ENCODE measurements at places on chromosomes 4 and X.

GRCh38 chr4:33841120-33841519 is 2403.2 kb downstream of the ARAP2 start:
- DNase-seq = no peak

DNA sequence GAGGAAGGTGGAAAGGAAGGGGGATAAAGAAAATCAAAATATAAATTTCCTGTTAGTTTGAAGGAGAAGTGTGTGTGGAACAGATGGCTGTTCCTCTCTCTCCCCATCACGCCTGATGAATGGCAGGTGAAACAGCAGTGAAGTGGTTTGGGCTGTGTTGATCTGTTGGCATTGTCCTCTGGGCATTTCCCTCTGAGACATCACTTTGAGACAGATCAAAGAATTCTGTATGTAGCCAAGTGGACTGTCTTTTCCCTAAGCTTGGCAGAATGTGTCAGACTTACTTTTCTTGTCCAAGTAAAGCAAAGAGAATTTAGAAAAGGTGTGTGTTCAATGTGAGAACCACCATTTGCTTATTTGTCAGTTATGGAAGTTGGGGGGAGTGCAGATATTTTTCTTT is 47.5 kb downstream of the SEPTIN11 start:
- no peak for DNase-seq

DNA sequence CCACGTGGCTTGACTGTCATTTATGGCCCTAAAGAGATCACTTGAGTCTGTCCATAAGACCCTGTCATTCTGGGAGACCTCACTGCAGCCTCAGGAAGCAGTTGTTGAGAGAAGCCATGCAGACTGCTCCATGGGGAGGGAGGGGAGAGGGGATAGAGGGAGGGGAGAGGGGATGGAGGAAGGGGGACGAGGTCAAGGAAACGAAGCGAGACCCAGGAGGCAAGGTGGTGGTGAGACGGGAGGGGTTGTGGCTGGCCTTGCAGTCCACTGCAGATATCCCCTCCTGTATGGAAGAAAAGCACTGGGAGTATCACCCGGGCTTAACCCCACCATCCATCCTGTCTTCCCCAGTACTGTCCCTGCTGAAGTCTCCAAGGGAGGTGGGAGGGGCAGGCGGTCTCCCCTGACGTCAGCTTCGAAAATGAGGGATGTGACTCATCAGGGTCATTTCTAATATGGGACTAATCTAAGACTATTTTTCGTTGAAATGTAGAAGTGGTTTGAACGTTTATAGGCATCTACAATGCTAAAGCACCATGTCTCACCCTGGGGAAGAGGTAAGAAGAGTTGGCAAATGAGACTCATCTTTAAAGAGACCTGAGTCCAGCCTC is 5.6 kb downstream of the TMEM255A start:
- DNase-seq = no peak

- DNase-seq = peak; percentile 46
Observed at GRCh38 chr4:25174674-25175073, 14.4 kb upstream of the SEPSECS start.

- DNase-seq = no peak
Observed at GRCh38 chr4:55409468-55410171, 13.9 kb downstream of the TMEM165 start.

DNA sequence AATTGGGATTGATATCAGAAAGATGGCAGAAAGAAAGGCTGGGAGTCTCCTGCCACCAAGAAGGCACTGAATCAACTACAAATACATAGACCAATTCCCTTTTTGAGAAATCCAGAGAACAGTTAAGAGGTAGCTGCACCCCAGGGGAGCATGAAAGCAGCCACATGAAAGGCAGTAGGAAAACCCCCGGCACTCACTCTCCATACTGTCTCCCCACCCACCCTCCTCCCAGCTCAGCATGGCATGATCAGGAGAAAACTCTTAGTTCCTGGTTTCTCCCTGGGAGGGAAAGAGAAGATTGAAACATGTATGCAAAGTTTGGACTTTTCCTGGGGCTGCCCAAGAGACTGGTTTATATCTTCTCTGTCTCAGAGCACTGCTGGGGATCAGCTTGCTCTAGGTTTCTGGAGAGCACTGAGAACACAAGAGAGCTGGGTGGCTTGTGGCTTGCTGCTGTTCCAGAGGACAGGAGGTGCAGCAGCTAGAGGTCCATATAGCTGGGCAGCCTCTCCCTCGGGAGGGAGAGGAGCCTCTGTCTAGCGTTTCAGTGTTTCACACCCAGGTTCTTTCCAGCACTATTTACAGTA is 305.7 kb downstream of the PDGFC start:
- no peak for DNase-seq

DNA sequence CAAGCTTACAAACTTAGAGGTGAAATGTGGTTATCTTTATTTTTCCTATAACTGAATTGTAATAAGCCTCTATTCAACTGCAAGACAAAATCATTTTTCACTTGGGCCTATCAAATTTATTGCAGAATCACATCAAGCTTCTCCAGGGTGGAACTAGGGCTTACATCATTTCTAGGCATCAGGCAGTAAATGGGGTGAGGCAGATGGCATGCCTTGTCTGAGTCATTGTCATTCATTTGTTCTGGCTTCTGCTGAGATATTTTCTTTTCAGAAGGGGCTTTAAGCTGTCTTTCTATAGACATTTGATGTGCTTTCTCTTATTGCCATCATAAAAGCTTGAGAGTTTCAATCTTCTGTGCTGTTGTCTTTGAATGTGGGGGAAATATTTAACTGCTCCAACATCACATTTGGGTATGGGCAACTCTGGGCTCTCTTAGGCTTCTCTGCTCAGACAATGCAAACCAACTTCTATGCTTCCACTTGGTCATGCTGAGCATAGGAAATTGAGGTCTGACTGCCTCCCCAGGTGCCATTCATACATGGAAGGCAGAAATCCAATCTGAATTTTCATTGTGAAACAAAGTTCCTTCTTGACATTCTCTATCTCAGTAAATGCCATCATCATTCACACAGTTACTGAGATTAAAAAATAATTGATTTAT is 225.8 kb upstream of the GIMD1 start:
- no peak for DNase-seq

DNA sequence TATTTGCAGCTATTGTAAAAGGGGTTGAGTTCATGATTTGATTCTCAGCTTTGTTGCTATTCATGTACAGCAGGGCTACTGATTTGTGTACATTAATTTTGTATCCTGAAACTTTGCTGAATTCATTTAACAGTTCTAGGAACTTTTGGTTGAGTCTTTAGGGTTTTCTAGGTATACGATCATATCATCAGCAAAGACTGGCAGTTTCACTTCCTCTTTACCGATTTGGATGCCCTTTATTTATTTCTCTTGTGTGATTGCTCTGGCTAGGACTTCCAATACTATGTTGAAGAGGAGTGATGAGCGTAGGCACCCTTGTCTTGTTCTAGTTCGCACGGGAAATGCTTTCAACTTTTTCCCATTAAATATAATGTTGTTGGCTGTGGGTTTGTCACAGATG is 48.1 kb downstream of the NPY1R start:
- DNase-seq = no peak

DNA sequence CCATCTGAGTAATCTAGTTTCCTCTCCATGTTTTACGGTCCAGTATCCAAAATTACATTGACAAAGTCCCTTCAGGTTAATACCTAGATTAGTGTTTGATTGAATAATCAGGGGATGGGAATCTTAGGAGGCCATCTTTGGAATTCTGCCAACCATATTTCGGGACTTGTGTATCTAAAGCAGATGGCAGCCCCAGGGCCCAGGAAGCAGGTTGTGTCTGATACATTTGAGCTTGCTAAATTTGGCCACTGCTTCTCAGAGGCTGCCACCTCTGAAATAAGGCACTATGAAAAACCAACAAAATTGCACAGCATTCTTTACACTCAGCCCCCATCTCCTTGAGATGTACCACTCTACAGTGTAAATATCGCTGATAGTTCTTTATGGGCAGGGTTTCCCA is 102.1 kb downstream of the ASB9 start:
- DNase-seq = no peak

DNA sequence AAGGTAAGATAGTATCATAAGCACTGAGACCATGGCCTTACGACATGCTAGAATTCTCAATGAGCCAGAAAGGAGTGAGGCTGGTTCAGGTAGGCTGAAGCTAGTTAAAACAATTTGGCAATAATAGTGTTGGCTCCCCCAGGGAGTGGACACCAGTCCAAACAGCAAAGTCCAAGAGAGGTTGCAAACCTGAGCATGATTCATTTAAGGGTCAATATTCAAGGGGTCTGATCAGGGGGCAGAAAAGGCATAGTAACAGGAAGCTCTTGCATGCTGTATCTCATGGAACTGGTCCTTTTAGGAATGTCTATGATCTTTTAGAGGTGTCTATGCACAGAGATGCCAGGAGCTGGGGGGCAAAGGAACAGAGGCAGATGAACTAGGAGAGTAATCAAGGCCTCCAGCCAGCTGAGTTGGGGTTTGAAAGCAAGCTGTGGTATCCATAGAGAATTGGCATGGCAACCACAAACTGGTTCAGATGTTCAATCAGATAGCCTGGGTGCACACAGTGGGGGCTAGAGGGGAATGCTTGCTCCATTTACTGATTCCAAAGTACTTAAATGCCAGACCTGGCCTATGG is 5.1 kb downstream of the GJB1 start:
- DNase-seq = no peak

GRCh38 chrX:122868631-122869030 is 315.4 kb upstream of the GRIA3 start:
- DNase-seq = no peak

DNA sequence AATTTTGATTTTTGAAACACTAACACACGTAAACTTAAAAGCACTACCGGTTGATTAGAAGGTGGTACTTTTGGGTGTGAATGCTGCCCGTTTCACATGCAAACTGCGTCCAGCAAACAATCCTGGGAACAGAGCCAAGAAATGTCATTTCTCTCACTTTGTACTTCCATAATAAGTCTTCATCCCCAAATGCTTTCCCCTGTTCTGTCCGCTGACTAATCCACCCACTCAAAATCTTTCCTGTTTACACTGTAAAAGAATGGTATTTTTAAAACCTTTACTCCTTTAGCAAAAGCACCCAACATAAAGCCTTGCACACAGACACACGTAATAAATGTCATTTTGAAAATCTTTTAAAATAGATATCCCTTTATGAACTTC is 39.1 kb upstream of the PDLIM5 start:
- no peak for DNase-seq

DNA sequence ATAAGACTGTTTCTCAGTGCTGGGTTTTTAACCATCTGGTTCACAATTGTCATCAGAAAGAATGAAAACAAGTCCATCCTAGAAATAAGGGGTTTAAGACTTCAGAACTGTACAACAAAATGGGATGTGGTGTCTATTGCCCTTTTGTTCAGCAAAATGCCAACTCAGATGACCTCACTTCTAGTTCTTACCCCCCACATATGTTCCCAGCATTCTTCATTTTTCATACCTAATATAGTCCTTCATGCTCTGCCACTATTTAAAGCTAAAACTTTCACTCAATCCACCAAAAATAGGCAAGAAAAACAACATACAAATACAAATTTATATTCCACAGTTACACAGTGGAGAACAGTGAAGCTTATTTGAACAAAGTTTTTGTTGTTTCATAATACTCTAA is 111.4 kb downstream of the SORBS2 start:
- no peak for DNase-seq

DNA sequence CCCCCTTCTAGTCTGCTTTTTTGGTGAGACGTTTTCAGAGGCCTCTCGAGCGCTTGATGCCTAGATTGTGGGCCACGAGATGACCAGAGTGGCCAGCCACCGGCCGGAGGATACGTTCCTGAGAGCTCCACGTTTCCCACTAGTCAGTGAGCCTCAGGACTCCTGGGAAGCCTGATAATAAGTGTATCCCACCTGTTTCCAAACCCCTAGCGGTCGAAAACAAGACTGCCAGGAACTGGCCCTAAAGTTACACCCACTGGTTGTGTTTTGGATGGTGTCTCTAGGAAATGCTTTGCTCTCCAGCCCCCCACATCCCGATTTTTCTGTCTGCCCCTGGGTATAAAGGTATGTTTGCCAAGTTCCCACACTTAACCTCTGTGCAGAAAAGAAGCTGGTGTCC is 4.6 kb upstream of the RS1 start:
- DNase-seq = no peak

- DNase-seq = no peak
Observed at GRCh38 chr4:123862812-123863211, 466.2 kb downstream of the SPRY1 start.

DNA sequence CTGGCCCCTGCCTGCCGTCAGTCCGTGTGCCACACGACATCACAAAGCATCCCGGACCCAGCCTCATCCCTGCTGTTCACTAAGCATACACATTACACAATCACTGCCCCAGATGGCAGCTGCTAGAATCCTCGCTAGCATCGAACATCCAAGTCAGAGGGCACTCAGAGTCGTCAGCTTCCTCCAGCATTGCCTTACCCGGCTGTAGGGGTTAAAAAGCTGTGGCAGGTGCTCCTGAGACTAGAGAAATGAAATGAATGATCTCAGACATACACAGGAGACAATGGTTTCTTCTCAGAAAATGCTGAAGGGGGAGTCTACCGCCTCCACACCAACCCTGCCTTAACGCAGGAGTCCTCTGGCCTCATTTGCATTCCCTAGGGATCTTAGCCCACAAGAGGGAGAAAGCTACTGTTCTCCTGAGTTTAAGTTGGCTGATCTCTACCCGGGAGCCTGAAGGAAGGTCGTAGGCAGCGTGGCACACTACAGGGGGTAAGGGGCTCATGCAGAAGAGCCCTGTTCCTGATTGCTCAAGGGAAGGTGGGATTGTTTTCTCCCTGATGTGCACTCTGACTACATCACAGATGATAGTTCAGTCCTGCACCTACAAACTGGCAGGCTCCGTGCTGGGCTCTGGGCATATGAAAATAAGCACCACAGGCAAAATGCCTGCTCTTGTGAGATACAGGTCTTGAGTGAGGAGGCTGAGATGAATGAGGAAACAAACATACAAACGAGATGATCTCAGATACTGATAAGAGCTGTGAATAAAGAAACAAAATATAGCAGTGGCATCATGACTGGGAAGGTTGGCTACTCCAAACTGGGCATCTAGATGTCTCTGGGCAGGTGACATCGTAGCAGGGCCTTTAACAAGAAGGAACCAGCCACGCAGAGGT is 2.6 kb upstream of the KIAA0232 start:
- no peak for DNase-seq

GRCh38 chr4:100889401-100889800 is 371.6 kb upstream of the EMCN start:
- DNase-seq = no peak

Measured in activated CD4-positive, alpha-beta T cell treated with anti-CD3 and anti-CD28 coated beads, Interleukin-2, amount 10 ng/mL, durations not matched to agents 24 days and 14 days (primary cell).